ENCODE measurements at places on chromosomes 6 and 20. TPM values are rescaled to one million over a fixed set of nuclear protein-coding genes. Genes with fewer than 3 reads are reported as not detected.

DNA sequence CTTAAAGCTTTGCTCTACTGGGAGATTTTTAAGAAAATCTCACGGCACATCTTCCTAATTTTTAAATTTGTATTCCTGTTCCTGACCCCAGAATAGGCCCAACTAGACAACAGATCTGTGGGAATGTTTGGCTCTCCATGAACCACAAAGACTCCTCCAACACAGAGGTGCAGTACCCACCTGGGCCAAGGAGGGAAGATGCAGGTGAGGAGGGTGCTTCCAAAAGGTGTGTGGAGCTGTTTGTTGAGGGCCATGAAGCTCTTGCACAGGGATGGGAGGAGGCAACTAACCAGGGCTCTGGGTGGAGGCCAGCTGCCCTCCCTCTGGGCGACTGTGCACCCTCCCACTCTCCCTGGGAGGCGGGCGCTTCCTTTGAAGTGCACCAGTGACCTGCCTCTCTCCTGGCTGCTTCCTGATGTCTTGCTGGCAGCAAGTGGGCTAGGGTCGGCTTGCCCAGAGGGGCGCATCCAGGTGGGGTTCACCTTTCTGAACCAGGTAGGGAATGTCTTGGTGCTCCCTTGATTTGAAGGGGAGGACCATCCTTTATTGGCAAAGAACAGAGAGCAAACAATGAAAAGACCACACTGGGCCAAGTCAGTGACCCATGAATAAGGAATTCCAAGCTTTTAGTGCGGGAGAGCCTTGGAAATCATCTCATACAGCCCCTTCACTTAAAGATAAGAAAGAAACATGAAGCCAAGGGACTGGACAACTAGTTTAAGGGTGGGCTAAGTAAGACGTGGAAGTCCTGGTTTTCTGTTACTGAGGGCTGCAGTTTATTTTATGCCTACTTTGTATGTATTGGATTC, 76.0 kb downstream of the ANKRD6 start:
- DNase-seq: no peak

DNA sequence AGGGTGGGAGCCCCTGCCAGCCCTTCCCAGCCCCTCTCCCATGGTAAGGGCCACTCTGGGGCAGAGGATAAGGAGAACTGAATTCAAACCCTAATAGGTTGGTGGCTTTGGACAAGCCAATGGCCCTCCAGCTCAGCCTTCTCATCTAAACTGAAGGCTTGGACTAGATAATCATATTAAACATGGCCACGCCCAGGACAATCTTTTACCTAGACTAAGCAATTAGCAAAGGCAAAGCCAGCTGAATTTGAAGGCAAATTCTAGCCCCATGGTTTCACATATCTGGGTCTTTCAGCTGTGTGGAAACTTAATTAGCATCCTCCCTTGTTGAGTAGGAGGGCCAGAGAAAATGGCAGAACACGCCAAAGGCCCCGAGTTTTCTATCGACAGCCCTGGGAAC, 10.7 kb downstream of the SLC22A23 start:
- DNase-seq: no peak

- DNase-seq: no peak
Observed at GRCh38 chr6:118101220-118101619, 194.2 kb downstream of the SLC35F1 start.

BHLHE23 gene
- not detected for polyA plus RNA-seq

CRISP3 gene
- 0.59 TPM for polyA plus RNA-seq
